ENCODE measurements at places on chromosomes 3 and 15.

GRCh38 chr15:50813865-50814264 lies 48.4 kb upstream of the SPPL2A start:
- no peak for DNase-seq

- no peak for DNase-seq
Observed at GRCh38 chr3:120498556-120499346, 48.0 kb upstream of the FSTL1 start.

DNA sequence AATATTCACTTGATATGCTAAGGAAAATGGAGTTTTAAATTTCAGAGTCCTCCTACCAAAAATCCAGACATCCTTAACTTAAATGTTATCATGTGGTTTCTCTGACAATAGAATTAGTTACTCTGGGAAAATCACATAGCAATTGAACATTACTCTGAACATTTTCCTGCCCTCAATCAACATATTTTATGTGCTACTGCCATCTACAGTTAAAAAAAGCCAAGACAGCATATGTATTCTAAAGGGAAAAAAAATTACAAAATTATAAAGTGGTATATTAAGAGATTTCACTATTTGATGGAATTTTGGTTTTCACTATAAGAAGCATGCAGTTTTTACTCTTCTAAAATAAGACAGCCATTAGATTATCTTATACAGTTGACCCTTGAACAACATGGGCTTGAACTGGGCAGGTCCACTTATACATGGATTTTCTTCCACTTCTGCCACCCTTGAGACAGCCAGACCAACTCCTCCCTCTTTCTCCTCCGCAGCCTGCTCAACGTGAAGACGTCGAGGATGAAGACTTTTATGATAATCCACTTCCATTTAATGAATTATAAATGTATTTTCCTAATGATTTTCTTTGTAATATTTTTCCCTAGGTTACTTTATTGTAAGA lies 122.3 kb downstream of the ATP1B3 start:
- no peak for DNase-seq

- DNase-seq: no peak
Observed at GRCh38 chr15:90262426-90262825, 3.0 kb upstream of the NGRN start.

Data from effector memory CD8-positive, alpha-beta T cell (primary cell).